ENCODE measurements at places on chromosomes 3 and 15.

GRCh38 chr3:76063019-76063418 is 277.7 kb upstream of the ZNF717 start:
- no peak for DNase-seq

DNA sequence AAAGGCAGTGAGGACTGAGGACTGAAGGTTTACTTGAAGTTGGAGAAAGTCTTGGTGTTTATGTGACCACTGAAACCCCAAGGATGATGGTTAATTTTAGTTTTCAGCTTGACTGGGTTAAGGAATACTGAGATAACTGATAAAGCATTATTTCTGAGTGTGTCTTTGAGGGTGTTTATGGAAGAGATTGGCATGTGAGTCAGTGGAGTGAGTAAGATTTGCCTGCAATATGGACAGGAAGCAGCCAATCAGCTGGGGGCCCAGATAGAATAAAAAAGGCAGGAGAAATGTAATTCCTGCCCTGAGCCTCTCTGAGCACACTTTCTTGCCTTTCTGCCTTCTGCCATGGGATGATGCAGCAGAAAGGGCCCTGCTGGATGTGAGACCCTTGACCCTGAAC is 92.4 kb downstream of the KBTBD8 start:
- DNase-seq = peak; percentile 4

GRCh38 chr3:36210840-36211651 is 169.3 kb upstream of the STAC start:
- DNase-seq = no peak

DNA sequence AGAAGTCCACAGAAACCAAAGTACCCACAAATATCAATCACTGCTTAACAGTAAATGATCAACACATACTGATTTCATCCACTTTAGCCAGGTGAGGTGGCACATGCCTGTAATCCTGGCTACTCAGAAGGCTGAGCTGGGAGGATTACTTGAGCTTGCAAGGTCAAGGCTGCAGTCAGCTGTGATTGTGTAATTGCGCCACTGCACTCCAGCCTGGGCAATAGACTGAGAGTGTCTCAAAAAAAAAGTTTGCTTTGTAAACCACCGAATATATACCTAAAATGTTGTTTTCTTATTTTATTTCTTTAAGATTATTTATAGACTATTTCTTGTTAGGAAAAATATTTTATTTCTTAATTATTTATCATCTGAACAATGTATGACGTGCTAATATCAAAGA is 8.7 kb upstream of the ATP13A4 start:
- no peak for DNase-seq

DNA sequence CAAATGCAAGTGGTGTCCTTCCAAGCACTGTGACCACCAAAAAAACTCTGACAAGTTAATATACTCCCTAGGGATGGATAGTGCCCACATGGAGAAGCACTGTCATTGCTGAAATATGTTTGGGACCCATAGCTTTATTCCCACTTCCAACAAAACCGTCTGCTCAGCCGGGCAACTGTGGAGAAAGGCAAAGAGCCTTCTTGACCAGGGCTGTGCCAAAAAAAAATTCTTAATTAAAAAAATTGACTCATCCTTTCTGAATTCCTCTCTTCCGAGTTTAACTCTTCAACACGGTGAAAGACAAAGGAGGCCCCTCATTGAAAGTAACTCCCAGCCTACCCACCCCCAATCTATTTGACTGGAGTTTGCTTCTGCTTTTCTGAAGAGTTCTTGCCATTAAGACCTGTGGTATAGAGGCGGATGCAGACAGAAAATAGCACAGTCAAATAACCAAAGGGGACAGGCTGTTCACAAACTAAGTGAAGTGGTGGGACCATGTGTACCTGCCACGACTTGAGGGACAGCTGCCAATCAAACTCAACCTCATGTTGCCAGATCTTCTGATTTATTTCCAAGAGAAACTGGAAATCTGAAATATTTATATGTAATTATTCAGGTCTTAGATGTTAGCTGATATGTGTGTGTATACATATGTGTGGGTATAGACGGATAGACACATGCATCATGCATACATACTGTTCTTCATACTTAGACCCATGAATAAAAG is 135.4 kb upstream of the PFN2 start:
- DNase-seq = no peak

DNA sequence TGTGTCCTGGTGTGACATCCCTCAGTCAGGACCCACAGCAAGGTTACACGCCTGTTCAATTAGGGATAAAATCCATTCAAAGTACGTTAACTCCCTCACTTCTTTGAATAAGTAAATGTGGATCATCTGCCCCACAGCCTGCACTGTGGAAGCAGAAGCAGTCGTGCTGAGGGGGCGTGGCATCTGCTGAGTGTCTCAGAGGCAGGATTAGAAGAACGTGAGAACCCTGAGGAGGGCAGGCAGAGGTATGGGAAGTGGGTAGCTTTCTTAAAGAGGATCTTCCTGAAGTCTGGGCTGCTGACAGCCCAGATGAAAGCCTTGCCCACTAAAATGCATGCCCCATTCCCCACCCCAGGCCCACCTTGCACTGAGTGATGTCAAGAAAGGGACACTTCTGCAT is 28.5 kb downstream of the CRABP1 start:
- no peak for DNase-seq

DNA sequence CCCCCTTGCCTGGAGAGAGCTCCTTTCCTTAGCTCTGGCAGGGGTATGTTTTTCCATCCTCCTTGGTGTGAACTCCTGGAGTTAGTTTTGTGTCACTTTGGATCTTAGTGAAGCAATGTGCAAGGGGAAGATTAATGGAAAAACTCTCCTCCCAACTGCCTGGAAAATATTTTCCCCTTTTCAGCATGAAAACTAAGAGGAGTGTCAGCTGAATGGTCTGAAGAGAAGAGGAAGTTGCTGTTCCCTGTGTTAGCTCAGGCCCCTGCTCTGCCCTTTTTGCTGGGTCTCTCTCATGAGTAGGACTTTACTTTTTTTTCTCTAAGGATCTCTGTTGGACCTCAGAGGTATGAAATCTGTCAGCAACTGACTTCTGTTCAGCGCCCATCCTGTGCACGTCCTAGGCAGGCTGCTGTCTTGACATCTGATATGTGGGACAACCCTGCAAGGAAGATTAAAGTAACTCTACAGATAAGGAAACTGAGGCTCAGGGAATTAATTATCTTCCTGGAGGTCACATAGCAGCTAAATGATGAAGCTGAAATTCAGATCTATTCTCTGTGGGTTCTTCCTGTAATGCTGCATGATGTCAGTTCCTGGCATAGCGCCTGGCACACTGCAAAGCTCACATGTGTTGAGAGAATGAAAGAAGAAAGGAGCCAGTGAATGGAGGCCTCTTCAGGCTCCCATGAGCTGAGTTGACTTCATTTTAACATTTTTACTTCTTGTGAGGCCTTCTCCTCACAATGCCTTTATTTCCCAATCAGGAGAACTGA is 109.7 kb upstream of the GALNT15 start:
- peak; percentile 72 for DNase-seq

DNA sequence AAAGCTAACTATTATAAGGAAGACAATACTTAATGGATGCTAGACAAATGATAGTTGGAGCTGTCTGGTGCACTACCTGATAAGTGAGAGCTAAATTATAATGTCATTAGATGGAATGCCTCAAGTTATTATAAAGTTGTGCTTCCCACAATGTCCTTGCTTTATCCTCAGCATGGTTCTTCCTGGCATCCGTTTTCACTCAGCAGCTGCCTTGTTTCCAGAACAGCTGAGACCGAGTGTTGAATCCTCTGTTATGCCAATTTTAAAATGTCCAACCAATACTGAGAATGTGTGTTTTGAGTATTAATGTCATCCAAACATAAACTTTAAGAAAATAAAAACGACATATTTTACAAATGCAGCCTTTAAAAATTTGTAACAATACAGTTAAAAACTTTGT is 286.7 kb upstream of the SOX2 start:
- DNase-seq = no peak

DNA sequence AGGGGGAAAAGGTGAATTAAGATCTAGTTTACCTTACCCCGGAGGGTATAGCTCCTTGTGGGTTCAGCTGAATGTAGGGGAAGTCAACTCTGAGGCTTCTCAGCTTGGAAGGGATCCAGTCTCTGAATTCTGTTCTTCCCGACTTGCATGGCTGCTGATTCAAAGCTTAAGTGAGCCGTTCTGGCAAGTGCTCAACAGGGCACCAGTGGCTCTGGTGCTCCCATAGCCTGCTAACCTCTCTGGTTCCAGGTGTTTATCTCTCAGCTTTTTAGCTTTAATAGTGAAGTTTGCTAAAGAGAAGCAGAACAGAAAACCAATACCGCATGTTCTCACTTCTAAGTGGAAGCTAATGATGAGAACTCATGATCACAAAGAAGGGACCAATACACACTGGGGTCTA is 46.3 kb upstream of the RBP1 start:
- DNase-seq = no peak
